ENCODE measurements at places on chromosomes 7 and 10.

DNA sequence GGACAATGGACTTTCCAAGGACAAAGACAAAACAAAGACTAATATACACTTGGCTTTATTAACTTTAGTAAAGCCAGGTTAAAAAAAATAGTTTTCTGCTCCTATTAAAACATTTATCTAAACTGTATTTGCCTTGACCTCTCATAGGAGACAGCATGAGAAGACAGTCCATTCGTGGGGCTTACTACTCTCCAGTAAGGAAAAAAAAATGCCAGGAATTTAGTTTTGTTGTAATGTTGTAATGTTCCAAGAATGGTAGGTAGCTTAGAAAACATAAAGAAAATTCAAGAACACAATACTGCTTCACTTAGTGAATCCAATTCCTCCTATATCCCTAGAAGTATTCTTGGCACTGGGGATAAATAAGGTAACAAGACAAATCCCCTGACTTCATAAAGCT, 81.7 kb downstream of the KMT2C start:
- no peak for DNase-seq

DNA sequence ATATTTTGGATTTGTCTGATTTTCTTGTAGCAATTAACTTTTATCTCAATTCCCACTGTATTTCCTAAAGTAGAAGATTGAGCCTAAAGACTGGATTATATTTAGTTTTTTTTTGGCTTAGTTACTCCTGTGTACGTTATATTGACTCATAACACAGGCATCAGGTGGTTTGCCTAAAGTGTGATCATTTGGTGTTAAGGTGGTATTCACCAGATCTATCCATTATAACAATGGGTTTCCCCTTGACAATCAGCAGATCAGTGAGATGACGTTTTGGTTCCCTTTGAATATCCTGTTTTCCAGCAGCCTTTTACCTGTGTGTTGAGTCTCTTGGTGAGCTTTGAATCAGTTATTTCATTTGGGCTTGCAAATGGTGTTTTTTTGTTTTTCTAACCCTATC, 18.1 kb downstream of the MAPK8 start:
- no peak for DNase-seq

- DNase-seq = peak; percentile 47
Measured at GRCh38 chr7:130008941-130009847, 42.0 kb downstream of the ZC3HC1 start.

GRCh38 chr10:97028126-97028831, 157.5 kb downstream of the SLIT1 start:
- no peak for DNase-seq

DNA sequence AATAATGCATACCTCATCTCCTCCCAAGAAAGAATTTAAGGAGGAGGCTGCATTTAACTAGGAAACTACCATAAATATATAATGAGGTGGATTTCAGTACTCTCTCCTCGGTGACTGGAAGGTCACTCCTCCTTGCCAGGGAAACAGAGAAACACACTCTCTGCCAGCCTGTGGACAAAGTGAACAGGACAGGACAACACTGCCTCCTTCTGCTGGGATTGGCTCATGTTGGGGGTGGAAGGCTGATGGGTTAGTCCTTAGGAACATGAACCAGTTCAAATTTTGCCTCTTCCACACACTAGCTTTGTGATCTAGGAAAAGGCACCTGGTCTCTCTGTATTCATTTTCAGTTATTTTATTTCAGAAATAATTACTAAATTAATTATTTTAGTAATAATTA, 50.6 kb upstream of the STEAP4 start:
- DNase-seq = no peak

DNA sequence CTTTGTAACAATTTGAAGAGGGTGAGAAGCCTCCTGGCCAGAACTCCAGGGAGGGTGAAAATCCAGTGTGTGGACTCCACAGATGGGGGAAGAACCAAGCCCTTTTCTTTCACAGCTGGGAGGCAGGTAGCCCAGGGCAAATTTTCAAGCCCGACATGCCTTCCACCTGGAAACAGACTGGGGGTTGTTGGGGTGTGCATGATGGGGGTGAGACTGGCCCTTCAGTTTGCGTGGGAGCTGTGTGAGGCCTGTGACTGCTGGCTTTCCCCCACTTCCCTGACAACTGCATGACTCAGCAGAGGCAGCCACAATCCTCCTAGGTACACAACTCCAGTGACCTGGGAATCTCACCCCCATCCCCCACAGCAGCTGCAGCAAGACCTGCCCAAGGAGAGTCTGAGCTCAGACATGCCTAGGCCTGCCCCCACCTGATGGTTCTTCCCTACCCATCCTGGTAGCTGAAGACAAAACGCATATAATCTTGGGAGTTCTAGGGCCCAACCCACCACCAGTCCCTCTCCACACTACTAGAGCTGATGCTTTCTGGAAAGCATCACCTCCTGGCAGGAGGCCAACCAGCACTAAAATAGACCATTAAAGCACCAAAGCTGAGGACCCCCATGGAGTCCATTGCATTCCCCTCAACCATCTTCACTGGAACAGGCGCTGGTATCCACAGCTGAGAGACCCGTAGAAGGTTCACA, 445.4 kb downstream of the TFEC start:
- no peak for DNase-seq

All from NCI-H460 (cell line).